A549 treated with AZD2906 at 1 μM for 4 hours (cell line): ENCODE measurements at places on chromosomes 5 and 9. TPM values are rescaled to one million over a fixed set of nuclear protein-coding genes. Genes with fewer than 3 reads are reported as not detected.

The C7 gene
- not detected in 5 replicates for total RNA-seq

The ATG10 gene
- 6.9 to 9.3 TPM (median 8.1 TPM) in 5 replicates for total RNA-seq

The NTMT1 gene
- 85.0 to 95.0 TPM (median 89.5 TPM) in 5 replicates for total RNA-seq

The BAAT gene
- total RNA-seq = 0.31 to 0.49 TPM (median 0.46 TPM) in 5 replicates

The TPPP gene
- total RNA-seq = 6.6 to 8.2 TPM (median 7.4 TPM) in 5 replicates

The EQTN gene
- total RNA-seq = 0.16 to 0.20 TPM in 2 of 5 replicates, not detected in the others

The IL5 gene
- total RNA-seq = not detected in 5 replicates

The OSMR gene
- total RNA-seq = 49.1 to 70.1 TPM (median 59.6 TPM) in 5 replicates

The FBXL7 gene
- total RNA-seq = 1.1 to 1.6 TPM (median 1.3 TPM) in 5 replicates

The RETREG1 gene
- 2.8 to 3.5 TPM (median 3.2 TPM) in 5 replicates for total RNA-seq

The PRUNE2 gene
- total RNA-seq = 0.03 to 0.07 TPM (median 0.05 TPM) in 4 of 5 replicates, not detected in the other

The CNTRL gene
- 4.3 to 6.7 TPM (median 5.5 TPM) in 5 replicates for total RNA-seq

The MAMDC2 gene
- 0.16 to 0.39 TPM (median 0.25 TPM) in 5 replicates for total RNA-seq
